ENCODE measurements at places on chromosomes 2 and 18. TPM values are rescaled to one million over a fixed set of nuclear protein-coding genes. Genes with fewer than 3 reads are reported as not detected.

The CD8B2 gene
- not detected for total RNA-seq

The RTP5 gene
- total RNA-seq, result 0.10 TPM

The CD28 gene
- total RNA-seq, result 3.8 TPM

The TGFA gene
- 1.4 TPM for total RNA-seq

DNA sequence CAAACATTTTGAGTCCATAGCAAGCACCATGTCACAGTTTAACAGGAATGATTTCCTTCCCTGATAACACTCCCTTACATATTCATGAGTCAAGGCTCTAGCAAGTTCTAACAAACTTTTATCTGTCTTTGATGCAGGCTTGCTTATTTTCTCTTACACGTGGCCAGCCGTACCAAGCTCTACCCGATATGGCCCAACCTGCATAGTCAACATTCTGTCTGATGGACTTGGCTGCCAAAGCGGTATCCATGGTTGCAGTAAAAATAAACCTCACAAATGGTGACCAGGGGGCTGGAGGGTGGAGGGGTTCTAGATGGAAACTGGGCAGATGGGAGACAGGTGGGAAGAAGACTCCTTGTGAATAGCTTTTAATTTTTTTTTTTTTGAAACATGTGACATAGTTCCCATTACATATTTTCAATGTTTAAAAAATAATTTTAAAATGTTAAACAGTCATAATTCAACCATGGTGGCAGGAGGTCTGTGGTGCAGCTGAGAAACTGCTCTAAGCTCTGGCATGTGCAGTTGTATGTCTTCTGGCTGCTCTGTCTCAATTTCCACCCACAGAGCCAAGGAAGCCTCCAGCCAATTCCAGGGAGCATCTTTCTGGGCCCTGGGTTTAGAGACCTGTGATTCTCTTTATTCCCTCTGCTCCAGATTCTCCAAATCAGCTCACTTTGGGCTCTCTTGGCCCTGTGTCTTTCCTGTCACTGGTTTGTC lies 20.7 kb upstream of the CXCR1 start:
- DNase-seq, result no peak

GRCh38 chr2:158114516-158114915 lies 12.8 kb downstream of the UPP2 start:
- DNase-seq, result no peak

DNA sequence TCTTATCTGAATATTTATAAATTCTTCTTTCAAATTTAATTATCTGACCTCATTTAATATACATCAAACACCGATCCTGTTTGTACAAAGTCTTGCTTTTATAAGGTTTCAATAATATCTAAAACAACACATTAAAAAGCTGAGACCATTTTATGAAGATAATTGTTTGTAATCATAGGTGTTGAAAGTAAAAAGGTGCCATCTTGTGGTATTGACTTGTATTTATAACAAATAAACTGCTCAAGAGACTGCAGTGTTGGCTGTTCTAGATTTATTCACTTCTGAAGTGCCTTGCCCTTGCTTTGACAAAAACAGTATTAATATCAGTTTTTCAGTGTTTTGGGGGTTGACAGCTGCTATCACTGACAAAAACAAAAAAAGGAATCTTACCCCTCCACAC lies 286.8 kb upstream of the HNMT start:
- DNase-seq, result no peak
